Spinal cord (tissue), 10 donors: ENCODE measurements at places on chromosomes 11 and 22.

DNA sequence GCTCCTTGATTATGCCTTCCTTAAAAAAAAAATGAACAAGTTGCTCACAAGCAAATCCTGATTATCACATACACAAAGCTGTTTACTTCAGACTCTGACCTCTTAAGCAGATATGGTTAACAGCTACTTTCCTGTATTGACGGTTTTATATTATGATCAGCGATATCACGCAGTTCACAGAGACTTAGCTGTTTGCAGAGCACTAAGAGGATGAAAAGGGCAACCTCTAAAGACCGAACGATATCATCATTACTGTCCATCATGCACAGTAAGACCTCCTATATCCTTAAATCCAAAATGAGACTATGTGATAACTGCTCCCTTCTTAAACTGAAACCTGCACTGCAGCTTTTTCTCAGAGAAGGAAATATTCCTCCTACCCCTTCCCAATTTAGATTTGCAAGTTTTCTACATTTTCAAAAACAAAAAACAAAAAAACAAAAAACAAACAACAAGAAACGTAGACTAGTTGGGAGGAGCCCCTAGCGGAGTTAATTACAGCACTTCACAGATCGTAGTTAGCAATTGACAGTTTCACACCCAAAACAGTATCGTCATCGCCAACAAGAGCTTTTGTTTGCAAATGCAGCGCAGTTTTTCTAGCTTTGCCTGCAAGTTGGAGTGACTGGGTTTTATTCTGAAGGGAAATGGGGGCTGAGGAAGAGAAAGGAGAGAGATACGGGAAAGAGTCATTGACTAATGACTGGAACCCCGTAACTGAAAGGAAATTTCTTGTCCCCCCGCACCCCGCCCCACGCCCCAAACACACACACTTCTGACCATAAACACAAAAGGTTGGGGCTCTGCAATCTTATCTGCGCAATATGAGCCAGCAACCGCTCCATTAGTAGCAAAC, 1.2 kb downstream of the DDX6 start:
- peak; percentile 54 for DNase-seq

DNA sequence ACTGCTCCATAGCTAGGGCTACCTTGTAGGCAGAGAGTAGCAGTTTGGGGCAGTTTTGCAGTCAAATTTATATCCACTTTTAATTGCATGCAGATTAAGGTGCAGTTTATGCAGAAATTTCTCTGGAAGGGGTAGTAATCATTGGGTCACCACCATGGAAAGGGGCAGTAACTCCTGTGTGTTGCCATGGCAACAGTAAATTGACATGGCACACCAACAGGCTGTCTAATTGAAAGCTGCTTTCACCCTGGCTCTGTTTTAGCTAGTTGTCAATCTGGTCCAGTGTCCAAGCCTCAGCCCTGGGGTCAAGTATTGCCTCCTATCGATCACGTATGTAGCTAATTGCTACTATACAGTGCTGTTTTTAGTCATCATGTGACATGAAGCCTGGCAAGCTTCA, 786.1 kb upstream of the CNTN5 start:
- no peak for DNase-seq

DNA sequence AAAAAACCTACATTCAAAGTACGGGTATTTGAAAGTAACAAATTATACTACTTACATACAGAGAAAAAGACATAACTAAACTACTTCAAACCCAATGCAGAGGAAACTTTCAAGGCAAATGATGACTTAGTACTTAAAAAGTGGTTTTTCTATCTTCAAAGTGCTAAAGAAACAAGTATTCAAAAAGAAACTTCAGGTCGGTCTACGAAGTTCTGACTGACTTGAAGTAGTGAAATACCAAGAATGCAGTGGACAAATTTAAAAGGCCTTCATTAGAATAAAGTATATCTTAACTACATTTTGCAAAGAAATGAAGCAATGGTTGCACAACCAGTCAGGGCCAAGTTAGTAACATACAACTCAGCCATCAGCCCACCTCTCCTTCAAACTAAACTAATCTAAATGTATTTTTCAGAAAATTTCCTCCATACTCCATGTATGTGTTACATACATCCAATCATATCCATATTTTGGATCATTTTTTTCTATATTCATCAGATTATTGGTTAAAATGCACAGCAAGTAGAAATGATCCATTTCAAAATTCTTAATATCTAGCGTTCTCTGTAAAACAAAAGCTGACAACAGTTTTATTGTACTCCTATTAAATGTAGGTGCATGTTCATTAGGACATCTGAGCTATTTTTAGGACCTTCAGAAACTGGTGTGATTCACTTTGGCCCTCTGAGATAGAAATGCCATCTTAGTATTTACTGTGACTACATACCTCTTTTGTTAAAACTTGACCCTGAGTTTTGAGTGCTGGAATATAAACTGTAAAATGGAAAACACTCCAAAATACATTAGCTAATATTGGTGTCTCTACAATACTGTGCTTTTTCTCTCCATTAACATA, 49.9 kb downstream of the BIRC2 start:
- no peak for DNase-seq

- no peak for DNase-seq
These were observed 182.2 kb downstream of the ETS1 start for GRCh38 chr11:128405112-128405511.

DNA sequence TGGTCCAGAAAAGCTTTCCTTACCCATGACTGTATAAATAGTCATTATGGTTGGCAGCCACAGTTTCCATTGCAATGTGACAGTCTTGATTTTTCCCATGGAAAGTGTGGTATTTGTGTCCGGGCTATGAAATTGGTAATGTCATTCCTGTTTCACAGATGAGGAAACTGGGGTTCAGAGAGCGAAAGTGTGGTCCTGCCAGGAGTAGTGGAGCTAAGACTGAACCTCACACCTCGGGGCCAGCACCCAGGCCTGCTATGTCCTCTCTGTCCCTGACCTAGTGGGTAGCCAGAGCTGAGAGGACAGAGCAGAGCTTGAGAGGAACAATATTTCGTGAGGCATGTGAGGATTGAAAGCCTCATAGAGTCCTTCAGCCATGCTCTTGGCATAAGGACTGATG, 1.2 kb upstream of the YDJC start:
- no peak for DNase-seq

- no peak for DNase-seq
These were observed 185.8 kb downstream of the TRPC6 start for GRCh38 chr11:101397979-101398378.

- DNase-seq: peak; percentile 94
These were observed 26.9 kb downstream of the PICALM start for GRCh38 chr11:86041975-86042378.

- no peak for DNase-seq
These were observed 12.7 kb downstream of the PRG3 start for GRCh38 chr11:57368106-57368844.

DNA sequence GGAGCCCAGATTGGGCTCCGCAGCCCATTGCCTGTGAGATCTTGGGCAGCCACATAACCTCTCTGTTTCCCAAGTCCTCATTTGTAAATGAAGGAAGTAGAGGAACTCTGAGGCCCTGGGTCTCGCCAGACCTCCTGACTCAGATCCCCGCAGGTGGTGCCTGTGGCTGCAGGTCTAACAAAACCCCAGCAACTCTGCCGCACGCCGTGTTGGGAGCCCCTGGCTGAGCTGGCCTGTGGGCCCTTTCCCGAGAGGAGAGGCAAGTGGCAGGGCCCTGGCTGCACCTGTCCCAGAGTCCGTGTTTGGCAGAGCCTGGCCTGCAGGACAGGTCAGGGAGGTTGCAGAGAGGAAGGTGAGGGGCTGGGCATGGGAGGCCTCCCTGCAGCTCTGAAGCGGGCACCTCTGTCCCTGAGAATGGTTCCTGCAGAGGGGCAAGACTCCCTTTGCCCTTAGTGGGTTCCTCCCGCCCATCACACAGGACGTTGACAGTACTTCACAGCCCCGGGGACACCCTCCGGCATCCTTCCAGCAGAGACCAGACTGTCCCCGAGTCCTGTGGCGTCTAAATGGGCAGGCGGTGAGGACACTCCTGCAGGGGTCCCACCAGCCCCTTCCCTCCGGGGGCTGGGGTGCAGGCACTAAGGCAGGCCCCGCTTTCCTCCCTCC, 67.7 kb downstream of the ARHGAP8 start:
- no peak for DNase-seq

- no peak for DNase-seq
These were observed 2.5 kb upstream of the TPP1 start for GRCh38 chr11:6621711-6622211.

DNA sequence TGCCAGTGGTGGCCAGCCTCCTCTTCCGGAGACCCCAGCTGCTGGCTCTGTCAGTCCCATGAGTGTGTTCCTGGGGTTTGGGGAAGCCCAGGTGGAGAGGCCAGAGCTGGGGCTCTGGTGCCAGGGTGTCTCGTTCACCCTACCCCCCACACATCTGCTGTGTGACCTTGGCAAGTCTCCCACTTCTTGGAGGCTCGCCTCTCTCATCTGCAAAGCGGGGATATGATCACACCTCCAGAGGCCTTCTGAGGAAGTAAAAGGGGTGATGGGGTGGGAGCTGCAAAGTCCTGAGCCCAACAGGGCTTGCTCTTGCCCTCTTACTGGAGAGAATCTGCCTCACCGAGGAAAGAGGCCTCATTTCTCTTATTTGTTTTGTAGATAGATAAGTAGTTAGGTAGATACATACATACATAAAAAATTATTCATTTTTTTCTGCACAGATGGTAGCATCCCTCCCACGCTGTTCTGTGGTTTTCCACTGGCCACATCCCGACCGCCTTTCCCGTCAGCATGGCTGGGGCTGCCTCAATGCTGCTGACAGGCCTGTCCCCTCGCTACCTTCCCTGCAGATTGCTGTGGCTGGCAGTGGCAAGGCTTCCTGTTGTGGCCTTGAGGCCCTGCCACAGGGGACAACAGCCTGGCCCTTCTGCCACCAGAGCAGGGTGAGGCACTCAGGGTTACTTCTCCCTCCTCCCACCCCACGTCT, 23.9 kb downstream of the MYO7A start:
- no peak for DNase-seq

DNA sequence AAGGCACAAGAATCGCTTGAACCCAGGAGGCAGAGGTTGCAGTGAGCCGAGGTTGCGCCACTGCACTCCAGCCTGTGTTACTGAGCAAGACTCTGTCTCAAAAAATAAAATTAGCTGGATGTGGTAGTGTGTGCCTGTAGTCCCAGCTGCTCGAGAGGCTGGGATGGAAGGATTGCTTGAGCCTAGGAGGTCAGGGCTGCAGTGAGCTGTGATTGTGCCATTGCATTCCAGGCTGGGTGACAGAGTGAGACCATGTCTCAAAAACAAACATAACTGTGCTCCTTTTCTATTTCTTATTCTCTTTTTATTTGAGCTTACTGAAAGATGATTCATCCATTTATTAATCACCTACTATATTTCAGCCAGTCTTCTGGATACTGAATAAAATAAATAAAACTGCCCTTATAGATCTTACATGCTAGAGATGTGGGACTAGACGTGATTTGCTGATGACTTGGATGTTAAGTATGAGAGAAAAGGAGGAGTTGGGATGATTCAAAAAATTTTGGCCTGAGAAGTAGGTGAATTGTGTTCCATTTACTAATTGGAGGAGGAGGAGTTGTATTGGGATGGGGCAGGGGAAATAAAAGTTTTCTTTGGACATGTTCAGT, 18.0 kb downstream of the PAAF1 start:
- DNase-seq: no peak

GRCh38 chr11:10050561-10050960, 243.5 kb downstream of the SBF2 start:
- no peak for DNase-seq

- DNase-seq: no peak
These were observed 6.5 kb downstream of the OR10A6 start for GRCh38 chr11:7924536-7924935.

GRCh38 chr11:72141066-72141465, 5.5 kb downstream of the FOLR3 start:
- DNase-seq: no peak

DNA sequence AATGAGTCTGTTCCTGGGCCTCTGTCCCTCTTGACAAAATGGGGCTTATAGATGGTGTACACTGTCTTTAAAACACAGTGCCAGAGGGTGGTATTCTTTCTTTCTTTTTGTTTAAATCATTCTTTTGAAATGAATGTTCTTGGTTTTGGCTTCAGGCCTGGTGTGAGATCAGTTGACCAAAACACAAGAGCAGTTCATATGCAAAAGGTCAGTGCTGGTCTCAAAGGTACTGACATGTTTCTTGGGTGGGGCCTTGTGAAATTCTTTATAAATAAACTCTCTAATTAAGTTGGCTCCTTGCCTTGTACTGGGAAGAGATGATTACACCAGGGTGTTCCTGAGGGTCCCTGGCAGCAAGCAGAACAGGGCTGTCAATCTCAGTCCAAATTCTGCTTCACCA, 110.0 kb downstream of the FBXO7 start:
- DNase-seq: no peak

- peak; percentile 79 for DNase-seq
These were observed 15.2 kb downstream of the BCL9L start for GRCh38 chr11:118910309-118911112.

- DNase-seq: no peak
These were observed 3.2 kb downstream of the DEPDC7 start for GRCh38 chr11:33018840-33019239.

- no peak for DNase-seq
These were observed 4.4 kb downstream of the AHNAK start for GRCh38 chr11:62542111-62542745.

GRCh38 chr22:27397954-27398342, 403.6 kb downstream of the MN1 start:
- DNase-seq: no peak

DNA sequence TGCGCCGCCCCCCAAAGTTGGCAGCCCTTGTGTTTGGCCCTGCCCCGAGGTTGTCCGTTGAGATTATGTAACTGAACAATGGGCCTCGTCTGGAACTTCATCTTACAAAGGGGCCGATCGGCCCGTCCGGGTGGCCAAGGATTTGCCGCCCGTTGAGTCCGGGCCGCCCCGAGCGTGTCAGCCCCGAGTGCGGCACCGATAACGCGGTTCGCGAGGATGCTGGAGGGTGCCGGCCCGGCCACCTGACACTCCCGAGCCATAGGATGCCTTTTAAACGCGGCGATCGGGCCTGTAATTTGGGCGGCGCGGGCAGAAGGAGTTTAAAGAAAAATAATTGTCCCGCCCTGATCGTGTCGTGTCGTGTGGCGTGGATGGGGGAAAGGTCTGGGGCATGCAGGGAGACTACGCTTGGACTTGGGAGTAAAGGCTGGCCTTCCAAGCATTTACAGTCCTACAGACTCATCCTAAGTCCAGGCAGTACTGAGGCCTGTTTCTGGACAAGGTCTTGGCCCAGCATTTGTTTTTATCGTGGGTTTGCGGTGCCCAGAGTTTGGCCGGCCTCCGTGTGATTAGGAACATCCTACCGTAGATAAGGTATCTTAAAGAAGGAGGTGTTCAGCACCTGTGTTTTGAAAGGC, 1.3 kb downstream of the WEE1 start:
- DNase-seq: peak; percentile 61

DNA sequence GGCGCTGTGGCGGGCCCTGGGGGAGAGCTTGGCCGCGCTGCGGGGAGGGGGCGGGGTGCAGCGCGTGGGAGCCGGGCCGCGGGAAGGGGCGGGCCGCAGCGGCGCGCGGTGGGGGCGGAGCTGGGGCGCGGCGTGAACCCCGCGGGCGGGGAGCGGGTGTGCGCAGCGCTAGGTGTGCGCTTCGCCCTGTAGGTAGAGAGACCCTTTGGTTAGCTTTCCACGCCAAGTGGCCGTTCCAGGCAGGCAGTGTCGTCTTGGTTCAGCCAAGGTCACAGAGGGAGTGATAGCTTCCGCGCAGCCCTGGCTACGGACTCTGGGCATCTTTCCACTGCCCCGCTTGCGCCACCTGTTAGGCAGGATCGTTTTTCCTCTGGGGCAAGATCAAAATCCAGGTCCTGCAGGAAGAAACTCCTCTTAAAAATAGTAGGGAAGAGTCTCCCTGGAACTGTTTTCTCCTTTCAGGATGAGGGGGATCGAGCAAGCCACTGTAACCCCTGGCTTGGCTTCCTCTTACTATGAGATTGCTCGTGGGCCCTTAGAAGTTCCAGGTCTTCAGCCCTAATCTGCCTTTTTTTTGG, 434 bp downstream of the BANF1 start:
- no peak for DNase-seq
